Urinary bladder (tissue), 4 donors: ENCODE measurements at places on chromosomes 3 and 15. TPM values are rescaled to one million over a fixed set of nuclear protein-coding genes. Genes with fewer than 3 reads are reported as not detected.

The NR2E3 gene
- 2.3 TPM for total RNA-seq

The DAZL gene
- not detected for total RNA-seq

The SCN5A gene
- total RNA-seq, result 3.1 TPM

The LHFPL4 gene
- 0.58 TPM for total RNA-seq

The KBTBD8 gene
- 3.8 TPM for total RNA-seq

The IL17RB gene
- 1.5 TPM for total RNA-seq

The ERC2 gene
- 3.0 TPM for total RNA-seq
